Endothelial cell (in vitro differentiated cells): ENCODE measurements at places on chromosomes 2 and 18.

DNA sequence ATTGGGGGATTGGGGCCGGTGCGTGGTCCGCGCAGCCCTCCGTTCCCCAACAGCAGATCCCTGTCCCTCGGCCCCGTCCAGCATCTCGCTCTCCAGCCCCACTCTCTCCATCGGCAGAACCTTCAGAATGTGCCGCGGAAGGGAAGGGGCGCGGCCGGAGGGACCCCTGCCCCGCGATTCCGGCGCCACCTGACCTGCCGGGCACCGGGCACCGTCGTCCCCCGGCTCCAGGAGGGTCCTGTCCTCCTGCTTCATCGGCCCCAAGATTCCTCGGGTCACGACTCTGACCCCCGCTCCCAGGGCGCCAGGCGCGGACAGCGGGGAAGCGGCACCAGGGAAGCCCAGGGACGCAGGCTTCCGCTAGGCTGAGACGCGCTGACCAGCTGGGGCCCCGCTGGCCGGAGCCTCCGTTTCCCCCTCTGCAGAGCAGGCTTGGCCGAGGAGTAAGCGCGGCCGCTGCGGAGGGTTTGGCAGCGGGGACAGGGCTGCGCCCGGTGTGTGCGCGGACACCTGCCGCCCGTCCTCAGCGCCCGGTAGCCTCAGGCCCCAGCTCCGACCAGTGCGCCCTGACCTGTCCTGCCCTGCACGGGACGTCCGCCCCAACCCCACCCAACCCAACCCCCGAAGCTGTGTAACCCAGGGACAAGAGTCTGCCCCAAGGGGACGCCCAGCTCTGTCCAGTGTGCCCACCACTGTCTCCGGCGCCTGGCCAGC lies 16.8 kb upstream of the BOK start:
- no peak for DNase-seq

DNA sequence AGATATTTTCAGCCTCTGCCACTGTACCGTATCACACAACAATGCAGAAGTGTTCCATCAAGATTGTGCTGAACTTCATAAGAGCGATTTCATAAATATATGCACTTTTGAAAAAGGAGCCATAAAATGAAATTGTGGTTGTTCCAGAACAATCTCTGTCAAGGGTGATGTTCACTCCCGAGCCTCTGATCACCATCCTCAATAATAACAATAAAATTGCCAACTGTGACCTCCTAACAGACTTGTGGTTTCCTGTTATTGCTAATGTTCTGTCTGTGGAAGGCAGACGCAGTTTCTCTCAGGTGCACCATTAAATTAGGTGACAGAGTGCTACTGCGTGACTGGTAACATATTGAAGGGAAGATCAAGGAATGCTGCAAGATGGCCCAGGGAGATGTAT lies 383.7 kb downstream of the SOCS6 start:
- DNase-seq: no peak

- no peak for DNase-seq
Observed at GRCh38 chr2:33607251-33607721, 8.2 kb upstream of the FAM98A start.

GRCh38 chr18:6207116-6207515 lies 207.6 kb downstream of the L3MBTL4 start:
- DNase-seq: no peak

- DNase-seq: no peak
Observed at GRCh38 chr2:191038241-191038725, 24.3 kb upstream of the STAT1 start.

- no peak for DNase-seq
Observed at GRCh38 chr2:48210189-48210588, 303.9 kb upstream of the FBXO11 start.

DNA sequence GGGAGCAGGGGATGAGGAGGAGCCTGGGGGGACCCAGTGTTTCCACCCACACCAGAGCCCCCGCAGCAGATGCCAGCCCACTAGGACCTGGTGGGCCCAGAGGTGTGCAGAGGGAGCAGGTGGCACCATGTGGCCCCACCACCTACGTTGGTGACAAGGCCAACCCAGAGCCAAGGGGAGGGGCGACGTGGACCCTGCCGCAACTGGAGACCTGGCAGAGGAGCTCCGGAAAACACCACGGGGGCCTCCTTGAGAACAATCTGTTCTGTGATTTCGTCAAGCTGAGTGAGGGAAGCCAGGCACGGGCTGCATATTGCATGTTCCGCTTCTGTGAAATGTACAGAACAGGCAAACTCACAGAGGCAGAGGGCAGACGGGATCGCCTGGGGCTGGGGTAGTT lies 49.1 kb upstream of the GPC1 start:
- no peak for DNase-seq

DNA sequence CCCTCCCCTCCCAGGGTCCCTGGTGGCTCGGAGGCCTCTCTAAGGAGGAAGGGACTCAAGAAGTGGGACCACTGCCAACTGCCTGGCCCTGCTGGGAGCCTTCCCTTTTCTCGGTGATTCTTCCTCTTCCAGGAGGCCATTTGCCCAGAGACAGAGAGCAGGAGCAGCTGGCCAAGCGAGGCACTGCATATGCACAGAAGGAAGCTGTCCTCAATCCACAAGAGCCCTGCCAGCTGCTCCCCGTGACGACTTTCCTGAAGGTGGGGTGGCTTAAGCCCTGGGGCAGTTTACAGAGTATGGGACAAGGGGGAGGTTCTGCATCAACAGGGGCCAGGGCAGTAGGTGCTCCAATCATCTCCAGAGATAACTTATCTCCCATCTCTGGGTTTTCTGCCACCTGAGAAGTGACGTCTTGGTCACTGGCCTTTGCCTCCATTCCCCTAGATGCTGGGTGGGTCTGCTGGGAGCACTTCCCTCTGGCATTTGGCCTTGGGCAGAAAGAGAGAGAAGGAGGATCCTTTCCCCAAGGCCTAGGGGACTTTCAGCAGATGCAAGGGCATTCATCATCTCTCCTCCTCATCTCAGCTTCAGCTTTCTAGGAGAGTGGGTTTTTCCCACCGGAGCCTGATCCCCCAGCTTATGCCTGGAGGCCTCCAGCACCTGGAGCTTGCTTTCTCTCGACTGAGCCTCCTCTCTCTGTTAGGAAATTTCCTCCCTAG lies 28.5 kb downstream of the CIB4 start:
- no peak for DNase-seq

- peak; percentile 65 for DNase-seq
Observed at GRCh38 chr2:113370478-113371091, 66.9 kb upstream of the ZNG1B start.

GRCh38 chr2:151827564-151828142 lies 568 bp downstream of the ARL5A start:
- peak; percentile 18 for DNase-seq

GRCh38 chr18:8908792-8909510 lies 193.5 kb upstream of the NDUFV2 start:
- DNase-seq: no peak

DNA sequence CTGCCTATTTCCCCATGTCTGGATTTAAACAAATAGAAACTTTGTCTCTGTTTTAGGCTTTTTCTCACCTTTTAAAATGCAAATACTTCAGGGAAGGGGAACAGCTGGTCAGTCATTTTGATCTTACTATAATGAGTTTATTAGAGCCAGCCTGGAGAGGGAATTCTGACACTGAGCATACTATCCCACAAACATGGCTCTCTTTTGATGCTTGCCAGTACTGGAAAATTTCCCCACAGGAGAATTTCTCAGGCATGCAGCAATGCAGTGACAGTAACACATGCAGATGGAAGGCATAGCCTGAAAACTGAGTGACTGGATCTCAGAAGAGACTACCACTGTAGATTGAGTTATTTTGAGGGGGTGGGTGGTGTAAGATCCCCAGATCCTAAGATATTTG lies 974.3 kb upstream of the CELF4 start:
- DNase-seq: no peak

GRCh38 chr2:129801575-129801974 lies 177.9 kb upstream of the RAB6C start:
- DNase-seq: no peak

- DNase-seq: no peak
Observed at GRCh38 chr2:53942280-53942679, 28.5 kb downstream of the PSME4 start.

- no peak for DNase-seq
Observed at GRCh38 chr2:58973811-58974281, 732.7 kb upstream of the FANCL start.

GRCh38 chr2:161044095-161044865 lies 115.9 kb upstream of the TANK start:
- no peak for DNase-seq

DNA sequence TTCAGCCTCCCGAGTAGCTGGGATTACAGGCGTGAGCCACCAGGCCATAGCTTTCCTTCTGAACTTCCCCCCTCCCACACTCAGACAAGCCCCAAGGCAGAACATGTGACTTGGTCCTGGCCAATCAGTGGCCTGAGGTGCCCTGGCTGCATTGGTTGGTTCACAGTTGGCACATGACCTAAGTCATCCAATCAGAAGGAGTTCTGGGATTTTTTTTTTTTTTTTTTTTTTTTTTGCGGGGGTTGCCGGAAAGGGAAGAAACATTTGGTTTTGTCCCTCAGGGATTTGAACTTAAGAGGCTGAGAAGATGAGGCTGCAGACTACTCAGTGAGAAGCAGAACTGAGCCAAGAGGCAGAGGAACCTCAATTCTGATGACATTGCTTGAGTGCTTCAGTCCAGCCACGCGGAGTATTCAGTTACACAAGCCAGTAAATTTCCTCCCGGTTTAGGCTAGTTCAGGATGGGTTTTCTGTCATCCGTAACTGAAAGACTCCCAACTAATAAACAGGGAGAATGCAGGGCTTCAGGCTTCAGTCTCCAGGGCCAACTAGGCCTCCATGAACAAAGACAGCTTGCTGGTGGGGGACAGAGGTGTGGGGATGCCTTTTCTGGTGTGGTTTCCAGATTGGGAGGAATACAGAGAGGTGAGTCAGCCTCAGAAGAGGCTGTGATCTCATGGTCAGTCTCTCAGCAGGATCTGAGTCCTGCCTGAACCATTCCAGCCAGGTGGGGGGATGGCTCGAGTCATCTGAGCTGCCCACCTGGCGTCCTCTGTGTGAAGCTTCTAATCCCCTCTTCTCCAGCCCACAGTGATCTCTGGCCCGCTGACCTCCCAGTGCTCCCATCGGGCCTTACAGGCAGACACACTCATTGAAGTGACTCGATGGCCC lies 9.2 kb downstream of the PTMA start:
- no peak for DNase-seq

DNA sequence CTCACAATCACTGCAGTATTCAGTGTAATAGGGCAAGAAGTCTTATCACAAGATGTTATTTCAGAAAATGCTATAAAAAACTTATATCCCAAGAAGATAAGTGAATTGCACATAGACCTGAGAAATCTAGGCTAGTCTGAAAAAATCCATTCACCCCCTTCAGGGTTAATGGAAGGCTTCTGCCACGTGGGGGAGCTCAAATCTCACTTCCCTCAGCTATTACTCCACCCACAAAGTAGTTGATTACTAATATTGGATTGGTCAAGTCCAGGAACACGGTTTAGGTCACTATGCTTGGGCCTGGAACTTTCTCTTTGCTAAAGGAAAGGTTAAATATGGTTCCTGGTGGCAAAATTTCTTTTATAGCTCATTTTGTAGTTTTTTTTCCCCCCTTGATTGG lies 51.2 kb upstream of the ADAM23 start:
- peak; percentile 9 for DNase-seq

DNA sequence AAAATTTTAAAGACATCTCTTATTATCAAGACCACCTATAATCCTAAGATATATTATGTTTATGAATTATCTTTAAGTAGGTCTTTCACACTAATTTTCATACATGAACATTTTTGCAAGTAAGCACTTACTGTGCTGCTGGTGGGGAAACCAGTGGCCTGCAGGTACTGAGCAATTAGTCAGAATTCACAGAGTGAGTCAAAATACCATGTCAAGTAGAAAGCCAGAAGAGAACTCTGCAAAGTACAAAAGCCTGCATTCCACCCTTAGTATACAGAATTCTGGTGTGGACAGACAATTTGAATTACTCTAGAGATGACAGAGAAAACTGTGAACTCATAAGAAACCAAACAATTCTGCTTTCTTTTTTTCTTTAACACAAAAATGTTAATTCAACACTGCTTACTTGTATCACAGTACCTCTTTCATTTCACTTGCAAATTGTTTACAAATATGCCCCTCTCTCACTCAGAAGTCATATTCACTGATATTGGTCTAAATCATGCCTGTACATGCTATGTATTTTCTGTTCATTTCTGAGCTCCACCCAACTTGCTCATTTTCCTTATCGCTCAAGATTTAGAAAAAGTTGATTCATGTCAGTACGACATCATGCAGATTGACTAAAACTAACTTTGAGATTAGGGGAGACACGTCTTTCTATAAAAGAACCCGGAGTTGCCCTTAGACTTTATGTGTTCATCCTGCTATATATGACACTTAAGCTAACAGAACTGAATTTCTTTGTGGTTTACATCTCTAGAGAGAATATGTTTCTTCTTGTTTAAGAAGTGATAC lies 182.9 kb downstream of the IKZF2 start:
- no peak for DNase-seq

DNA sequence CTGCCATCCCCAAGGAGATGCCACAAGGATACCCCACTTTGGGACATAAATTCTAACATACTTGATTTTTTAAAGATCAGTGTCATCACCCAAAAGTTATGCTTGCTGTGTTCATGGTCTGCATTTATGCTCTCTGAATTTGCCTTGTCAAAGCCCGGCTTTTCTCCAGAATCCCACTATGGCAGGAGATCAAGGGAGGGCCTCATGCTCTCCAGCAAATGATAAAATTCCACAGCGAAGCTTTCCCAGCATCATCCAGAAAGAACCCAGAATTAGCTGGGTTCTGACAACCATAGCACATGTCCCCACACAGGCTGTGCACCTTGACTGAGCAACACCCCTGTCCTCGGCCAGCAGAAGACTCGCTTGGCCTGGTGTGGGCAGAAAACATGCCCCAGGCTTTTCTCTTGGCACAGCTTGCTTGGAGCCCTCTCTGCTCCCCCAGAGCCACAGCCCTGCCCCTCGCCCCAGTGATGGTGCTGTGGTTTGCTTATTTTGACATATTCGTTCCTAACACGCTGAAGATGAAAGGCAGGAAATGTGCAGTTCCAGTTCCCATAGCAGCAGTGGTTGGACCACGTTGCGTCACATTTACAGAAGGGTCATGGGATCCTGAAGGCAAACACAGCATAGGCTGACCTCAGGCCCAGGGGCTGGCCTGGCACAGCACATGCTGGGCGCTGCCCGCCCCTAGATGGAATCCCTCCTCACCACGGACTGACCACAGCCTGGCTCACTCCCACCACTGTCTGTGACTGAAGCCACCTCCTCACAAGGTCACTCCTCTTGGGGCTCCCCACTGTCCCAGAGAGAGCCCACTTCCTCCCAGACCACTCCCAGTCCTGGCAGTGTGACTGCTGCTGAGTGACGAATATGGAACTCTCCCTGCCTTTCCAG lies 14.1 kb upstream of the CHRNA1 start:
- no peak for DNase-seq

- no peak for DNase-seq
Observed at GRCh38 chr2:234558642-234559041, 61.8 kb upstream of the ARL4C start.

- no peak for DNase-seq
Observed at GRCh38 chr18:45805551-45805950, 19.9 kb upstream of the SIGLEC15 start.

GRCh38 chr18:78911751-78912283 lies 67.8 kb upstream of the SALL3 start:
- DNase-seq: no peak

- no peak for DNase-seq
Observed at GRCh38 chr18:74376523-74376922, 60.9 kb downstream of the C18orf63 start.
